ENCODE measurements at places on chromosomes 6 and 20. TPM values are rescaled to one million over a fixed set of nuclear protein-coding genes. Genes with fewer than 3 reads are reported as not detected.

DNA sequence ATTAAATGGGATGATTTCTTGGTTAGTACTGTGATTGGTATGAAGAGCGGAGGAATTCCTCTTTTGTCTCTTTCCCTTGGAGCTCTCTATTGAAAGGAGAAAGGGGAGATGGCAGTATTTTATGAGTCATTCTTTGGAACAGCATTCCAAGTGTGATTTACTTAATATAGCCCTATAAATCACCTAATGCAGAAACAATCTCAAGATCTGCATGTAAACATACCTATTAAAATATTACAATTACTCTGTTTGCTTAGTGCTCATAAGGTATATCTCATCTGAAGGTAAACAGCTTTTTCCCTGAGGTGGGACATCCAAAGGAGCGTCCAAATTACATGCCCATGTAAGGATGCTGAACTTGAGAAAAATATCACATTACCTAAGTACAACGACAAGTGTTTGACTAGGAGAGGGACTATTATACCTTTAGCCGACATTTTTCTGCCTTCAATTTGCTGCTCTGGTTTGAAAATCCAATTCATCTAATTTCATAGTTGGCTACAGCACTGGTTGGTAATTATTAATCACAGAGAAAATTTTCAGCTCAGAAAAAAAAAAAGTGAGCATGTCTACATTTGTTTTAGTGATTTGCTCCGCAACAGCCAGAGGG is 229.0 kb downstream of the FOXC1 start:
- DNase-seq: no peak

The GNMT gene
- polyA plus RNA-seq: not detected

DNA sequence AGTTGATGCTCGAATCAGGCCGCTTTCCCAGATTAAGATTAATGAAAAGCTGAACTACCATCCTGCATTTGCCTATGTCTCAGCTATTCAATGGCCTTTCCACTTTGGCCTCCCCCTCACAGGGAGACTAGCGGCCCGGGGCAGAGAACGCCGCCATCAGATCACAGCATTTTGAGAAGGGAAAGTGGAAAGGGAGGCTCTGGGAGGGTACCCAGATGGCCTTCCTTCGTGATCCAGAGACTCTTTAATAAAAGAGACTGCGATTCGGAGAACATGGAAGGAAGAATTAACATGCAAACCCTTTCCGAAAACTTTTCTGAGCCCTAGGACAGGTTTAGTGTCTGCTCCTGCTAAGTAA is 533 bp downstream of the MRPS18A start:
- DNase-seq: no peak

DNA sequence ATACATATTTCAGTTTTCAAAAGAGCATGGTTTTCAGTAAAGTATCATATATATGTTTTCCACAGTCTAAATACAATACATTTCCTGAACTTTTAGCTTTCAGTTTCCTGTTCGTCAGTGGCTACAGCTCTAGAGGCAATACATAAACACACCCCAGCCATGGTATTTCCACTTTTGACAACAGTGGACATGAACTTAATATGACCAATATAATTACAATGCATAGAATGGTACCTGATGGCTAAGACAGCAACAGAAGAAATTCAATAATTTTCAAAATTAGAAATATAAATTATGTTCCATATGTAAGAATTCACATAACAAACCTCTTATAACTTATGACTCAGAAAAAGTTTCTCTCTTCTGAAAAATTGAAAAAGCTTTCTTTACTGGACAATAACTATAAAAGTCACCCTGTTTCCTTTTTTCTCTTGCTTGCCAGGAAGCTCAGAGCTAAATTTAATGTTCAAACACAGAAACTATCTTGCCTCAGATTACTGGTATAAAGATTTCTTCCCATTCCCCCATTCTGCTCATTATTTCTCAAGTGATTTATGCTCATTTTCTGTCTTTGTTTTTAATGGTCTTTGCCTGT is 19.2 kb downstream of the FKBP5 start:
- peak; percentile 30 for DNase-seq

The METTL24 gene
- 0.66 TPM for polyA plus RNA-seq

DNA sequence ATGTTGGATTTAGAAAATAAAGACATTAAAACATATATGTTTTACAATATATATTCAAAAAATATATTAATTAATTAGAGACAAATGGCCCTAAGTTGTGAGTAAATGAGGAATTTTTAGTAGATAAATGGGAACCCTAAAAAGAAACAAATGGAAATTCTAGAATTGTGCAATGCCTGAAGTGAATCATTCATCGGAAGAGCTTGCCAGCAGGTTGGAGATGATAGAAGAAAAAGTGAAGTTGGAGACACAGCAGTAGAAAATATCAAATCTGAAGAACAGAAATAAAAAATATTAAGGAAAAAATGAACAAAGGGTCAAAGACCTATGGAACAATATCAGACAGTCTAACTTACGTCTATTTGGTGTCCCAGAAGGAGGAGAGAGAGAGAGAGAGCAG is 109.4 kb upstream of the NEDD9 start:
- no peak for DNase-seq

DNA sequence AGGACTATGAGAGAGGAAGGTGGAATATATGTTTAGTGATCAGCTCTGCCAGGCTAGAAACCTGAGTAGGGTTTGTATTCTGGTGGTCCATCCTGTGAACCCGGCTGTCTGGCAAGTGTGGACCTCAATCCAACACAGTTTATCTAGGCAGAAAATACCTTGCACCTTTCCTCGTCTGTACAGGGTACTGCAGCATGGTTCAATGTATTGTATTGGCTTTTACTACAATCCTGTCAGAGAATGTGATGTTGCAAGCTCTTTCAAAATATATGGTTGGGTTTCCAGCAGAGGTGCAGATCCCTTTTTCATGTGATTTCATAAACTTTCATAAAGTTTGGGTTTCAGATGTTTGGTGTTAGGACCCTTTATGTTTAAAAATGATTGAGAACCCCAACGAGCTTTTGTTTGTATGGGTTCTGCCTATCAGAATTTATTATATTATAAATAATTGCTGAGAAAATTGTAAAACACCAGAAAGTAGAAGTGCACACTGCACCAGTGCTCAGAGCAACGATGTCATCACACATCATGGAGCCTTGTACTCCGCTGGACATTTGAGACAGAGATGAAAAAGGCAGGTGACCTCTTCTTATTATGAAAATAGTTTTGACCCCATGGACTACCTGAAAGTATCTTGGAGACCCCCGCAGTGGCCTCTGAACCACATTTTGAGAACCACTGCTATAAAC is 106.6 kb downstream of the RTN4IP1 start:
- no peak for DNase-seq

DNA sequence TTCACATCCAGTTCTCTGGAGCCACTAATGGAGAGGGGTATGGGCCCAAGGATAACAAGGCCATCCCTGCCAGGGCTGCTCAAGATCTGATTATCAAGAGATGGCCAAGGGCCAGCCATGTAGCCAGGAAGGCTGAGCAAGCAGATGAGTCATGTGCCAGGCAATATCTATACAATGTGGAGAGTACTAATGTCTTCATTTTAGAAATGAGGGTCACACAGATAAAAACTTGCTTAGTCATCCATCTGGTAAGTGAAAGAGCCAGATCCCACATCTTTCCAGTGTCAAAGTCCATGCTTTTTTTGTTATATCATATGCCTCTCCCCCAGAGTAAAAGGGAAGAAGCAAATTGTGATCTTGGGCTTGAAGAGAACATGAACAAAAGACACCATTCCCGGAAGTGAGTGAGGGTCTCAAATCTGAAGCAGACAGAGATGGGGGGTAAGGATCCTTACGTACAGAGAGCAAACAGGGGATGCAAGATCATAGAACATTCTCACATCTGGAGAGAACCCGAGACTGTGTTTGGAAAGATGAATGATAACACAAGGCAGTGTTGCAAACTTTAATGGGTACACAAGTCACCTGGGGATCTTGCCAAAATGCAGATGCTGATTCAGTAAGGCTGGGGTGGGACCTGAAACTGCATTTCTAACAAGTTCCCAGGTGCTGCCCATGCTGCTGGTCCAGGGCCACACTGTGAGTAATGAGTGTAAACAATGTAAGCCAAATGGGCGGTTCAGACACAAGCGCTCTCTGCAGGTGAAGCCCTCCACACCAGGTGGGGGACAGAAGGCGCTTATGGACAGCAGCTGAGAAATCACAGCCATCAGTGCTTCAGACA is 20.0 kb upstream of the GSTA3 start:
- DNase-seq: peak; percentile 79

The DLL1 gene
- 0.81 TPM for polyA plus RNA-seq

GRCh38 chr6:54998576-54998975 is 152.0 kb downstream of the FAM83B start:
- no peak for DNase-seq

GRCh38 chr6:104799134-104799657 is 60.5 kb downstream of the HACE1 start:
- no peak for DNase-seq

The KIF25 gene
- polyA plus RNA-seq: 0.16 TPM

GRCh38 chr6:154653385-154653784 is 79.8 kb upstream of the SCAF8 start:
- no peak for DNase-seq

The LRRN4 gene
- 0.15 TPM for polyA plus RNA-seq

DNA sequence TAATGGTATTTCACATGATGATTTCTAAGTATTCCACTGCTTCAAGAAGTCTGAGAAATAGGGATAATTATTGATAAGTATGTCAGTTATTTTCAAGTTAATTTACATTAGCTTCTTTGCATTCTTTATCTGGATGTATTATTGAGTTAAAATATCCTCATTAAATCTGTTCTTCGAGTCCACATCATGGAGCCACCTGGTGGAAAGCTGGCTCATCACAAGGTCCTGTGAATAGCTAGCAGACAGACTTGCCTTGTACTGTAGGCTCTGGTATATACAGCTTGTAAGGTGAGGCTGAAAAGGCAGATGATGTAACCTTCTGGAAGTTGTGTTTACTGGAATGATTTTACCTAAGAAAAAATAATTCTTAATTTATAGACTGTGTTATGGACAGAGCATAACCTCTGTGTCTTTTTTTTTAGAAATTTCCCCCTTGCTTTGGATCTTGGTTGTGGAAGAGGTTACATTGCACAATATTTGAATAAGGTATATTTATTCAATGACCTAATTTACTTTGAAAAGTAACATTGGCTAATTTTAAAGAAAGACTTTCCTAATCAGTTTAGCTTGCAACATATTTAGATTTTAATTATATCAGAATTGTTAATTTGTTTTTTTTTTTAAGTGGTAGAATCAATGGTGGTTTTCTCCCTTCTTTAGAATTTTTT is 3.5 kb downstream of the NDUFAF5 start:
- DNase-seq: peak; percentile 64

The ATG5 gene
- polyA plus RNA-seq: 31.6 TPM

DNA sequence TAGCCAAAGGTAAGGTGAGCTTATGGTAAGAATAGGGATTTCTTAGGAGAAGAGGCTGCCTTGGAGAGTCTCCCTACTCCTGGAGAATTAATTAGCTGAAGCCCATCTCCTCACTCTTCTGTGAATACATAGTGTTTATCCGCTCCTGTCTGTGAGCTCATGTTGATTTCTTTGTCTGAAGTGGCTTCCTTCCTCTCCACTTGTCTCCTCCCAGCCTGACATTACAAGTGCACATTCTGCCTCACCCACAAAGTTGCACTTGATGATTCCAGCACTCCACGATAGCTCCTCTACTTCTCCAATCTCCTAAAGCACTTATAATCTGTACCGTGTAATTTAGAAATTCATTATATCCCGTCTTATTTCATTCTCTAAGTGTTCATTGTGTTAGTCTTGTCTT is 287.2 kb downstream of the QKI start:
- DNase-seq: no peak

DNA sequence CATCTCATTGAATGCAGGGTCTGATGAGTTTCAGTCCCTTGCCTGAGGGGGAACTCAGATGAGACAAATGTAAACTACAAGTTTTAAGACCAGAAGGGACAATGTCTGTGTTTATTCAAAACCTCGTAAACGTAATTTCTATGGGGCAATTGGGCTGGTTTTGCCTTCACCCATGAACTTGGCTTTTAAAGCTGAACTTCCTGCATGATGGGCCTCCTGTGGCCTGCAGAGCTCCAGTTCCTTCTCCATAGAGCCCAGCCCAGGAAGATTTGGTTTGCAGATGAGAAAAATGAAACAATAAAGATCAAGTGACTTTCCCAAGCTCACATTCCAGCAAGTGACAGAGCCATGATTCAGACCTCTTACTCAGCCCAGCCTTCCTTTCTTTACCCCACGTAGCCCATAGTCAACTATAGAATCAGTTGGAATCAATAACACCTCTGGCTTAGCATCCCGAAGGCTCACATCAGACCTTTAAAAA is 612.3 kb downstream of the UTRN start:
- no peak for DNase-seq

The PNRC1 gene
- 30.2 TPM for polyA plus RNA-seq

DNA sequence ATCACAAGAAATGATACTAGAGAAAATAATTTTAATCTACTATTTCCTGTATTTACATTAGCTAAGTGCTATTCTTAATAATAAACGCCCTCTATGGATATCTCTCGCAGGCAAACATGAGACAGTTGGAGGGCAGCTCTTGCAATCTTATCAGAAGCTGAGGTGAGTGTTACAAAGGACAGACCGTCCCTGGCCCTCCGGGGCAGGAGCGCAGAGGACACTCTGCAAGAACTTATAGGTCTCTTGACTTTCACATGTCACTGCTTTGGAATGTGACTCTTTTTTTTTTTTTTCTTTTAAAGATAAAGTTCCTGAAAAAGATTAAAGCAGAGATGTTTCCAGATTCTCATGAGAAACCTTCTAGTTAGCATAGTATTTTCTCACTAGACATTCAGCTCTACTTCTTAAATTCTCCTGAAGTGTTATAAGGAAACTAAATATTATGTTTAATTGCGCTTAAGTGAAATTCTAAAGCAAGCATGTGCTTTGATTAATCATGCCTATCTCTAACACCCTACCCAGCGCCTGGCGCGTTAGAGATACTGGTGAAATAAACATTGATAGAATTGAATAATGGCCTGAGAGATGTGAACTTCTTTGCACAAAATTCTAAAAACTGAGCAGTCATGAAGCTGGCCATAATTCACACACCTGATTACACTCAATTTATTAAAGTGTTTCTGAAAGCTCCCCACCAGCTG is 57.4 kb downstream of the SYTL3 start:
- DNase-seq: peak; percentile 88

DNA sequence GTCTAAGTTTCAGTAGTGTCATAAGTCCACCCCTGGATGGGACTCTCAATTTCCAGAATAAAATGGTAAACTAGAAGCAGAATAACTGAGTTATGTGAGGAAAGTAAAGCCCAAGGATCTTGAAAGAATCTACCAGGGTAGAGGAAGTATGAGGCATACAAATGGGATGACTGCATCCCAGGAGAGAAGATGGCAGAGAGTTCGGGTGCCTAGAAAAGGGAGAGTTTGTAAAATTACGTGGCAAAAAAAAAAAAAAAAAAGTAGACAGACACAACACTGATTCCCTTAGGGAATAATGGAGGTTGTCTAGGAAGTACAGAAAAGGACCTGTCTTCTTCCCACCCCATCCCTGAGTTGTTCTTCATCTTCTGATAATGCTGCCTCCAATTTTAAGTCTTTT is 3.4 kb downstream of the GABBR1 start:
- no peak for DNase-seq

All from small intestine (tissue), 16 donors.